ENCODE measurements at places on chromosomes 3 and 15.

- DNase-seq: no peak
Observed at GRCh38 chr15:85755942-85756341, 38.8 kb downstream of the KLHL25 start.

DNA sequence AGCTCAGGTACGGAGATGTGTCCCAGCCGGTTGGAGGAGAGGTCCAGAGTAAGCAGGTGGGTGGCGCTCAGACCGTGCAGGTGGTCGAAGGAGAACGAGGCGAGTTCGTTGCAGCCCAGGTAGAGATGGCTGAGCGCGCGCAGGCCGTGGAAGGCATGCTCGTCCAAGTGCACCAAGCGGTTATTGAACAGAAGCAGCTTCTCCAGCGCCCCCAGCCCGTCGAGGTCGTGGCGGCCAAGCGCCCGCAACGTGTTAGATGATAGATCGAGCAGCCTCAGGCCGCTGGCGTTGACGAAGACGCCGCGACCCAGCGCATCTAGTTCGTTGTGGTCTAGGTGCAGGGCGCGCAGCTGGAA, 648 bp downstream of the AMIGO3 start:
- no peak for DNase-seq

- no peak for DNase-seq
Observed at GRCh38 chr3:99696497-99696896, 58.1 kb downstream of the COL8A1 start.

- DNase-seq: no peak
Observed at GRCh38 chr3:192409201-192409837, 318.0 kb downstream of the FGF12 start.

DNA sequence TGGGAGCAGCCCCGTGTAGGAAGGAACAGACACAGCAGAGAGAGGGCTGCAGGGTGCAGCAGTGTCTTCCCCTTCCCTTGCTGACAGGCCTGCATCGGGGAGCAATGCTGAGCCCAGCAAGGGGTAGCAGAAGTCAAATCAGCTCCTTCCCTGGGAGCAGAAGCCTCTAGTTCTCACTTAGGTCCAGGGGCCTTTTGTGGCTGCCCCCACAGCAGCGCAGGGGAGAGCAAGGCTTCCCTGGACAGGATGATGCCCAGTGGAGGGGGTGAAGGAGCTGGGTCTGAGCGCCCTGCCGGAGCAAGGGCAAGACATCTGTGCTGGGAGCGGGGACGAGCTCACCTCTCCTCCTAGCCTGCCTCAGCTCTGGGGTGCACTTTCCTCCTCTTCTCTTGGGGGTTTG, 827 bp downstream of the PLCB2 start:
- DNase-seq: no peak

- DNase-seq: no peak
Observed at GRCh38 chr3:22121068-22121701, 370.2 kb upstream of the ZNF385D start.

GRCh38 chr3:14431452-14431916, 29.1 kb downstream of the SLC6A6 start:
- DNase-seq: no peak
